Activated CD4-positive, alpha-beta T cell treated with anti-CD3 and anti-CD28 coated beads, Interleukin-2, amount 50 U/mL, for 24 hours (primary cell): ENCODE measurements at places on chromosomes 2 and 18.

DNA sequence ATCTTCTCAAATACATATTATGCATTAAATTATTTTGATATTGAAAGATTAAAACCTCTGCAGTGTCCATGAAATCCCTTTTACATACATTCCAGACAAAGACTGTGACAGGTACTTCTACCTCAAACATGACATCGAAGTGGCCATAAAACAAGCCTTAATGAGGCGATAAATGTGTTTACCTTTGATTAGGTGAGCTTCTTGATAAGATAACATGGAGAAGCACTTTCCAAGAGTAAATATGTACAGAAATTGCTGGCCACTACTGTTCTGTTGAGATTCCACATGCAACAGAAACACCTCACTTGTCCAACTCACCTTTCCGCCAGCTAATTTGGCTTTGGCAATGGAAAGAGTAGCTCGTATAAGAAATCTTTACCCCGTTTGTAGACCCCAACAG lies 55.2 kb downstream of the ZEB2 start:
- no peak for DNase-seq

GRCh38 chr2:7745369-7745768 lies 828.2 kb downstream of the RNF144A start:
- no peak for DNase-seq

GRCh38 chr18:8367217-8367988 lies 241.8 kb upstream of the RAB12 start:
- DNase-seq = no peak

DNA sequence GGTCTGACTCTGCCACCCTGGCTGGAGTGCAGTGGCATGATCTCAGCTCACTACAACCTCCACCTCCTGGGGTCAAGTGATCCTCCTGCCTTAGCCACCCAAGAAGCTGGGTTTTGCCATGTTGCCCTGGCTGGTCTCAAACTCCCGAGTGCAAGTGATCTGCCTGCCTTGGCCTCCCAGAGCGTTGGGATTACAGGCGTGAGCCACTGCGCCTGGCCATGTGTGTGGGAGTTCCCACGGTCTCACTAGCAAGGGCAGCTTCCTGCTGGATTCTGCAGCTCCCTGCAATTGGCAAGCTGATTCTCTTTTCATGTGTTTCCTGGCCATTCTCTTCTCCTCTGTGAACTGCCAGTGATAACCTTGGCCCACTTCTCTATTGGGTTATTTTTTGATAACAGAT lies 84.0 kb downstream of the USP40 start:
- DNase-seq = no peak

DNA sequence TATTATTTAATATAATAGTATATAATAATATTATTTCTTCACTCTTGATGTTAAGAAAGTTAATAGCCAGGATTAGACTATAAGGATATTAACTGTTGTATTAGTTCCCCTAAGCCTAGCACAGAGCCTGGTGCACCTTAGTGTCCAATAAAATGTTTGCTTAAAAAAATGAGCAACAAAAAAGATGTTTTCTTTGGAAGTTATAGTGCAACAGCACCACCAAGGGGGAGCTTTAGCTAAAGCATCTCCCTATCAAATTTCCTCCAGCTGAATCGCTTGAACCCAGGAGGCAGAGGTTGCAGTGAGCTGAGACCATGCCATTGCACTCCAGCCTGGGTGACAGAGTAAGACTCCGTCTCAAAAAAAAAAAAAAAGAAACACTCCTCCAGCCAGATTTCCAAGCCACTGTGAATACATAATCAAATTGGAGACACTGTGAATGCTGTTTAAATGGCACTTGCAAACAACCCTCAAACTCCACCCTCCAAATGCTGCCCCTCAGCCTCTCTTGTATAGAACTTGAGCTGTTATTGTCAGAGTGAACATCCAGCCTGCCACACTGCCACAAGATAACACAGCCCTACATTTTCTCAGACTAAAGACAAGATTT lies 221.9 kb downstream of the DYM start:
- DNase-seq = no peak

DNA sequence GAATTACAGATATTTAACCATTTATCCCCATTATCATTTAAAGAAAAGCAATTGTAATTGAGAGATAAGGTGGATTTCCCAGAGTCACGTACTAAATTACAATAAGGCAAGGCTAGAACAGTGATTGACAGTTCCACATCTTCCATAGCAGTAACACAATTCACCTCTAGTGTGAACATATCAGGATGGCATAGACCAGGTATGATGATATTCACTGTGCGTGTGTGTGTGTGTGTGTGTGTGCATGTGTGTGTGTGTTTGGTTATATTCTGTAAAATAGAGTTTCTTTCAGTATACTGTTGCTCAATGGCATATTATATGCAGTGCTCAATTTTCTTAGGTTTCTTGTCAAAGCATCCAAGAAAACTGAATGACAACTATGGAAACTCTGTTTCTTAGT lies 1.7 kb downstream of the SCN2A start:
- no peak for DNase-seq

DNA sequence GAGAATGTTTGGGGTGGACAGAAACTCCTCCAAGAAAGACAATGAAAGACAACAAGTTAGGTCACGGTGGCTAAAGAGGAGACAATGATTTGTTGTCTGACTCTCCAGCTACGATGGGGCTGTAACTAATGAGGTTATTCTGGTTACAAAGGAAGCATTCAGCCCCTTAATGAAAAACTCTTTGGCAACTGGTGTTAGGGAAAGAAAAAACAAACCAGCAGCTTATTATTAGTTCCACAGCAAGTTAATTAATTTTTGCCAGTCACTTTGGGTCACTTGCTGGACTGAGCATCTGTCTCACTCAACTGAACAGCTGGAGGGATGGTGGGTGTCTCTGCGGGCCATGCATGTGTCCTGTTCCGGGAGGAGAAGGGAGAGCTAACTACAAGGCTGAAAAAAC lies 263.7 kb downstream of the ALK start:
- no peak for DNase-seq

DNA sequence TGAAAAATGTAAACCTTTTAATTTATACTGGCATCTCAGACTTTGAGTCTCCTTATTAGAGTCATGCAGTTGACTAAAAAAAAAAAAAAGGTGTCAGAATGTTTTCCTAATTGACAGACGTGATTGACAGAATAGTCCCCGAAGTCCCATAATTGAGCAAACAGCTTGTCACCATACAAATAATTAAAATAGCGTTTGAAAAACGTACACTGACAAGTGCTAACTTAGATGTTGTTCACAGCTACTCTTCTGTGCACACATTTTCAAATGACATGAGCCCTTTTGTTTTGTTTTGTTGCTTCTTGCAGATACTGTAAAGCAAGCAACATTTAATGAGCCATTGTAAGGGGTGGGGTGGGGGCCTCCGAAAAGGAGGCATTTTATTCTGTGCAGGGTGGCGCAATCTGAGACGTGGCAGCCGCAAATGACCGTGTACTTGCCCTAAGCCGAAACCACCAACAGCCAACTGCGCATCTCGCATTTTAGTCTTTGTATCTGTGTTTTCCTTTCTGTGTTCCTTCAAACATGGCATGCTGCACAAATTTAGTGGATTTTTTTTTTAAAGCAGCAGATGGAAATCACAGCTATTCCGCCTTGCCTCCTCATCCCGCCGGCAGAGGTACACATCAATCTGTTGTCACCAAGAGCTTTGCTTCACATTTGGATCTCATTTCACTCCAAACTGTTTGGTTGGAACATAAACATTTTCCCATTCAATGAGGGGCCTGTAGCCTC lies 52.4 kb downstream of the LPIN1 start:
- DNase-seq = no peak

DNA sequence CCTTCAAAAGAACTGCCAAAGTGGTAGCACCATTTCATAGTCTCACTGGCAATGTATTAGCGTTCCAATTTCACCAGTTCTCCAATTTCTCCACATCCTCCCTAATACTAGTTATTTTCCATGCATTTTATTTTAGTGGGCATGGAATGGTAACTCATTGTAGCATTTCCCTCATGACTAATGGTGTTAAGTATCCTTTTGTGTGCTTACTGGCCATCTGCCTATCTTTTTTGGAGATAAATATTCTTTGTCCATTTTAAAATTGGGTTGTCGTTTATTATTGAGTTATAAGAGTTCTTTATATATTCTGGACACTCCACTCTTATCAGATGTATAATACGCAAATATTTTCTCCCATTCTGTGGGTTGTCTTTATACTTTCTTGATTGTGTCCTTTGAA lies 107.1 kb downstream of the THADA start:
- no peak for DNase-seq

- no peak for DNase-seq
Observed at GRCh38 chr2:31265234-31265633, 31.3 kb downstream of the EHD3 start.

DNA sequence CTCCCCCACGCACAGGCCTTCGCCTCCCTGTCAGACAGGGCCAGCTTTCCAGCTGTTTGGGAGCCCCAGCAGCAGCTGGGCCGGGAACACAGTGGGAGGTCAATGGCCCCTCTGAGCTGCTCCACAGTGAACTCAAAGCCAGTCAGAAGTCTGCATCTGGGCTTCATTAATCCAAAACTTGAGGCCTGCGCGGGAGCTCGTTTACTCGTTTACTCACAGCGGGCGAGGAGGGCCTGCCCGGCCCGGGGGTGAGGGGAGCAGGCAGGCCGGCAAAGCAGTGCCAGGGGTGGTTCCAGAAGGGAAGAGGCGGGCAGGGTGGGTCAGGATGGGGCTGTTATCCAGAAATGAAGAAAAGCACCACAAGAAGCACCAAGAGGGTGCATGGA lies 36.8 kb upstream of the SEMA4C start:
- no peak for DNase-seq

DNA sequence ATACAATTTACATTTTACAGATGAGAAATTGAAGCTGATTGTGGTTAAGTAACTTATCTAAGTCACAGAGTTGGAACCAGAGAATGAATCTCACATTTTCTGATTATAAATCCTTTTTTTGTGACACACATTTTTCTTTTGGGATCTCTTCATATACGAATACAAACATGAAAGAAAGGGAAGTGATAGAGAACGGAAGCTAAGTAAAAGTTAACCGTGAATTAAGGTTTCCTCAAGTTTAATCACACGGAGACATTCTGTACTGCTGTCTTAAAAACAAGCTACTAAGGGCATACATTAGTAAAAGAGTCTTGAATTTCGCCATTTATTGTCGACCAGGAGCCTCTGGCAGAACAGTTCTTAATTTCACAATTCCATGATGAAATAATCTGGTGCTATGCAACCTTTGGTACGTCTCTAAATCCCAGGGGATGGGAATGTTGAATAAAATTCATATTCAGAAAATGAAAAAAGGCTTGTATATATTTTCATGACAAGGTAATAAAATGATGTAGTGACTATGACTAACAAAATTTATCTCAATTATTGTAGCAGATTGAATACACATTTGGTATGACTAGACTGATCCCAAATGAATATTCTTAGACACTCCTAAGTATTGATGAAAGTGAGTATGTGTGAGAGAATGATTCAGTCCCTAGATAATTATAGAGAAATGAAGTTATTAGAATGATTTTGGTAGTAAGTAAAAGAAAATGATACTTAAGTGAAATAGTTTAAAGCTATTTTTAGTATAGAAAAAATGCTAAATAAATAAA lies 40.3 kb upstream of the ZSWIM2 start:
- no peak for DNase-seq

GRCh38 chr2:237916296-237916695 lies 50.5 kb upstream of the UBE2F start:
- DNase-seq = no peak

DNA sequence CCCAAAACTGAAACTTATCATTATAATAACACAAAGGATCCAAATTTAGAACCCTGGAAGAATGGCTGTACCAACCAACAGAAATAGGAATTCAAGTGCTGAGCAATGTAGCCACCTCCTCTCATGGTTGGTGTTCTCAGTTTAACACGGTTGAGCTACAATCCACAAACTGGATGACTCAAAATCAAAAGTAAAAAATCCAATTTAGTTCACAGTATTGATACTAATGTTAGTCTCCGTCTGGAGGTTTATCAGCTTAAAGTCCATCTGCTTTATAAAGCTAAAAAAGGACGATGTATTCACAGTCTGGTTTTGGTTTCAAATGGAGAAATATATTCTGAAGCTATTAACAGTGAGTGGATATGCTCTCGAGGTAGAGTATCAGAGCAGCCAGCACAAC lies 40.5 kb downstream of the CNTNAP5 start:
- DNase-seq = no peak

DNA sequence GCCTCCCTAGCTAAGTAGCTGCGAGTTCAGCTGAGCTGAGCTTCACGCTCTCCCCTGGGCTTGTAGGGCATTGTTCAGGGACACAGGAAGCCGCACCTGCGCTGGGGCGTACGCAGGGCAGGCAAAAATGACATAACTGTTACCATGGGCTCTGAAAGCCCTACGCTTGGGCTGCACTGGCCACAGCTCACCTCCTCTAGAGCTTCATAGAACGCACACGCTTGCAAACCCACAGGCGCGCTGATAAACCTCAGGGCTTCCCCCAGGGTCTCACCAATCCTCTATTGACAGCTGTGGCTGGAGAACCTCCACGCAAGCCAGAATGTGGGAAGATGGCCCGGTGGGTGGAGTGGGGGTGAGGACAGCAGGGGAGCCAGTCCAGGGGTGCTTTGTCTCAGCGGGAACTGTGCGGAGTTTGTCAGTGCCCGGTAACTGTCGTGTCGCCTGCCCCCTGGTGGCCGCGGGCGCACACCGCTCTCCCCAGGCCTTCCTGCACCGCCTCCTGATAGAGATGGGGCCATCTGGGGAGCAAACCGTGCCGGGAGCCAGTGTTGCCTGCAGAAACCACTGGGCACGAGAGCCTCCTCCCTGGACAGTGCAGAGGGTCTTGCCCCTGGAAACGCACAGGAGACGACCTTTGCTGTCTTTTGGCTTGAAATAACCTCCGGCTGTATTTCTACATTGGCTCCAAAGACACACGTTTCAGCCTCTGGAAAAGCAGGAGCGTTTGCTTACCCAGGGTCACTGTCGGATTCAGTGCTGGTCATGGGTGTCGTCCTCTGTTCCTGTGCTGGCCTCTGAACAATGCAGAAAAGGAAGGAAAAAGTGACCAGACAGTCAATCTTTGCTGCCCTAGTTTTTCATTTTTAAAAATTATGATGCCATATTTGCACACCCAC lies 17.0 kb upstream of the CIDEA start:
- DNase-seq = peak; percentile 51

DNA sequence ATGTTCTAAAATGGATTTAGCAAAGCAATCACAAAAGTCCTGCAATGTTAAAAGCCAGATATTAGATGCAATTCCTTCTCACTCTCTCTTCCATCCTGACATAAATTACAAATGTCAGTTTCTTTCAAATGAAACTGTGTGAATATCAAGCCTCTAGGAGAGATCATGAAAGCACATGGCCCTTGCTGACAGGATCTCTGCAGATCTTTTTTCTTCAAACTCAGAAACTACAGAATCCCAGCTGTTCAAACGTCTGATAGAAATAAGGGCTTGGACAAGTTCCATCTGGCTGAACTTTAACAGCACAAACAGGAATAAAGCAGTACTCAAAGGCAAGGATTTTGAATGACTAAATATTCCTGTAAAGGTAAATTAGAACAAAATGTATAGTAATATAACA lies 47.6 kb downstream of the PDE1A start:
- DNase-seq = no peak

- no peak for DNase-seq
Observed at GRCh38 chr2:229445019-229445418, 173.9 kb upstream of the PID1 start.

- no peak for DNase-seq
Observed at GRCh38 chr2:217940261-217941220, 62.3 kb downstream of the TNS1 start.

- DNase-seq = no peak
Observed at GRCh38 chr2:189835855-189836558, 51.8 kb downstream of the PMS1 start.

GRCh38 chr2:212361174-212361756 lies 177.3 kb downstream of the ERBB4 start:
- no peak for DNase-seq

- peak; percentile 8 for DNase-seq
Observed at GRCh38 chr2:173075781-173076580, at the start of gene MAP3K20. Gene MAP3K20, plus strand, starts transcription at chr2:173075846. Its CDS starts 15,186 bp downstream, at chr2:173091032.

GRCh38 chr2:109344270-109344805 lies 215.3 kb downstream of the SH3RF3 start:
- no peak for DNase-seq
